ENCODE measurements at places on chromosomes 7 and 10.

GRCh38 chr7:70657571-70657970 is 474.4 kb upstream of the GALNT17 start:
- DNase-seq = no peak

- no peak for DNase-seq
Observed at GRCh38 chr7:732556-732955, 5.5 kb upstream of the PRKAR1B start.

DNA sequence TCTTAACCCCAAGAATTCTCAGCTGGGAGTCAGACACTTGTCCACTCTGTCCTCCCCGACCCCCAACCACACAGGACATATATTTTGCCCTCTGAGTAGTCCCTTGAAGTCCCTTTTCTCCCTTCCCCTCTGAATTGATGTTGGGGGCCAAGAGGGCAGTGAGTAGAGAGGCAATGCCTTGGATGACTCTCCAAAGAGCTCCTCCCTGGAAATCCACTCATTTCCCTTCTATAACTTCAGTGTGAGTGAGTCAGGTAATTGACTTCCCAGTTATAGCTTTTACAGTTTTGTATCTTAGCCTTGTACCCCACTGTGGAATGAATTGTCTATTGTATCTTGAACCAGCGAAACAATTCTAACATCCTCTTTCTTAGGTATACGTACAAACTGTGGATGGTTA is 9.2 kb upstream of the ODAD2 start:
- no peak for DNase-seq

DNA sequence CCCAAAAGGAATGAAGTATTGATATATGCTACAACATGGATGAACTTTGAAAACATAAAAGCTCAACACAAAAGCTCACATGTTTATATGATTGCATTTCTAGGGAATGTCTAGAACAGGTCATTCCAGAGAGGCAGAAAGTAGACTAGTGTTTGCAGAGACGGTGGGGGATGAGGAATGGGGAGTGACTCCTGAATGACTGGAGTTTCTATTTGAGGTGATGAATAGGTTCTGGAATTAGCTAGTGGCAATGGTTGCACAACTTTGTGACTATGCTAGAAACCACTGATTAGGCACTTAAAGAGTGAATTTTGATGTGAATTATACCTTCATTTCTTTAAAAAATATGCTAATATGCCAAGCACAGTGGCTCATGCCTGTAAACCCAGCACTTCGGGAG is 6.9 kb downstream of the KPNA7 start:
- peak; percentile 13 for DNase-seq

GRCh38 chr7:93051660-93052059 is 66.1 kb downstream of the SAMD9 start:
- no peak for DNase-seq

DNA sequence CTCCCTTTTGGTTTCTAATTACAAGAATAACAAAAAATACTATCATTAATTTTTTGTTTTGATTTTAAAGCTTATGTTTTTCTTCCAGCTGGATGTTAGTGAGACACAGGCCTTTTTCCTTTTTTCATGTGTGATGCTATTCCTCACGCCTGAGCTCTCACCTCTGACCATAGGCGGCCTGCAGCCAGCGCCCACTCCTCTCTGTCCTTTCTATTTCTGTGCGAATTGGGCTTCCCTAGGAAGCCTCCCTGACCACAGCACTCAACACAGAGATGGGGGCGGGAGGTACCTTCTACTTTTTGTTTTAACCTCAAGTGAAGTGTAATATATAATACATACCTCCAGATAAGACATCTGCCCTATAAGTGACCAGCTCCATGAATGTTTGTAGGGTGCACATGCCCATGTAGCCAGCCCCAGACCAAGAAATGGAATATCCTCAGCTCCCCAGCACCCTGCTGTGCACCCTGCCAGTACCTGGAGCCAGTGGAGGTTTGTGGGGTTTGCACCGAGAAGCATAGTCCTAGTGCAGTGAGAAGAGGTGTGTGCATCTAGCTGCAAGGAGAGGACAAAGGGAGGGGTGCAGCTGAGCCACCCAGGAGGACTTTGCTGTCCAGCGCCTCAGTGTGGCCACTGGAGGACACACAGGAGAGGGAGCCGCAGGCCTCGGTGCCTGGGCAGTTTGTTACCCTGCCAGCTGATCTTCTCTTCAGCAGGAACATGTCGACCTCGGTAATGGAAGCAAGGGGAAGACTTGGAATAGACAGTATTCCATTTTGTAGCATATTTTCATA is 38.5 kb downstream of the BNIP3 start:
- no peak for DNase-seq

GRCh38 chr7:153891990-153892389 is 160.2 kb upstream of the DPP6 start:
- no peak for DNase-seq

- peak; percentile 72 for DNase-seq
Observed at GRCh38 chr7:31948029-31948428, 122.2 kb downstream of the PDE1C start.

DNA sequence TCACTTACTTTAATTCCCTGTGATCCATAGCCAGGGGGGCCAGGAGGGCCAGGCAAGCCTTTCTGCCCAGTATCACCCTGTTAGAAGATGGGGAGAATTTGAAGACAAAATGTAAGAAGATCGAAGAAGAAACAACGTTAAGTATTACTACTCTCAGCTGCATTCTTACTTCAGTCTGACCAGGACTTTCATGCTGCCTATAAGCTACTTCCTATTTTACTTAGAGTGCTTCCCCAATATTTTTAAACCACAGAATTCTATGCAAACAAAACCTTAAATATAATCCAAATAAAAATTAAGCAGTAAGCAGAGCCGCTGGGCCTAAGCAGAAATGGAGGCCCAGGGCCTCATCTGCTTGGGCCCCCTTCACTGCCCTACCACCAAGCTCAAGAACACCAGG is 117.8 kb downstream of the COL28A1 start:
- no peak for DNase-seq

GRCh38 chr10:69051303-69051702 is 36.6 kb upstream of the SRGN start:
- no peak for DNase-seq

GRCh38 chr7:158492367-158492764 is 95.3 kb downstream of the PTPRN2 start:
- no peak for DNase-seq

DNA sequence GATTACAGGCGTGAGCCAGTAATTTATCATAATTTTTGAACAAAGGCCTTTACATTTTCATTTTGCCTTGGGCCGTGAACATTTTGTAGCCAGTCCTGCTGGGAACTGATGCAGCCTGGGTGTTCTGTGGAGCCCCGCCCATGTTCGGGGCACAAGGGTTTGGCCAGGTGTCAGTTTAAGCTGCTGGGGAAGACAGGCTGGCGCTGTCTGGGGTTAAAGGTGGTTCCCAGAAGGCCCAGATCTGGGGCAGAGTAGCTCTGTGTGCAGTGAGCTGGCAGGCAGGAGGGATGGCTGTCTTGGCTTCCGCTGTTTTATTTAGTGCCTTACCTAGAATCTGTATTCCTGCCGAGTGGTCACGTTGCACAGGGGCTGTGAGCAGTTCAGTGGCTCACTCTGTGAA is 50.2 kb downstream of the DOCK1 start:
- DNase-seq = no peak

GRCh38 chr7:43666938-43667337 is 62.4 kb downstream of the COA1 start:
- DNase-seq = no peak

GRCh38 chr7:101104193-101104713 is 19.0 kb downstream of the TRIM56 start:
- no peak for DNase-seq

GRCh38 chr7:124489082-124489819 is 276.3 kb downstream of the GPR37 start:
- DNase-seq = no peak

DNA sequence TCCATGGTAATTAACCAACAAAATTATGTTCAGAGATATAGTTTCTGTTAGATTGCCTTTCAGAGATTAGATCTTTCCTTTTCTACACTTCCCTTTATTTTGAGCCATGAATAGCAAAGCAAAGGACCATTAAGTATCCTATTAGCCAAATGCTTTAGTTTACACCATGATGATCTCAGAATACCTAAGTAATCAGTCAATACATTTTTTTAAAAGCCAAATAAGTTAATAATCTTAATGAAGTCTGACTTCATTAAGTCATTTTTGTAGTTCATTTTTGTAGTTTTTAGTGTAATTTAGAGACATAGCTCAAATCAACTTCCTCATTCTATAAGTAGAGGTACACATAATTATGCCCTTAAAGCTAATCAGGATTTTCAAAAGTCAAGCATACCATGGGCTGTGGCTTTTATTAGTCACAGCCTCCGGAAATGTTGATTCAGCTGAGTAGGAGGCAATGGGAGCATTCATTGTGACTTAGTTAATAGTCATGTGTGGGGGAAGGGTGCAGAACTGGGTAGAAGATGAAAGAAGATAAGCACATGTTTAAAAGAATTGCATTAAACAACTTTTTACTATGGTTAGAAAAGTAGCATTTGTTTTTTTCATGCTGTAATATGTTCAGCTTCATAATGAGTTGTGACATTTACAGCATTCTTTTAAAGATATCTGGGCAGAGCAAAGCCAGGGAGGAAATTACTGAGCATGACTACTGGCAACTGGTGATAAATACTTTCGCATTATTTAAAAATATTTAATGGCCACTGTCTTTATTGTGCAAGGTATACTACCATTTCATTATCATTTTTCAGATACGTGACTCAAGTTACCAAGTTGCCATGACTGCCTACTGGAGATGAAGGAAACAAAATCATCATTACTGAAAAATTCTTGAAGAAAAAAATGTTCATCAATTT is 57.3 kb upstream of the CCDC71L start:
- peak; percentile 98 for DNase-seq

- no peak for DNase-seq
Observed at GRCh38 chr10:29537799-29538198, 97.0 kb downstream of the SVIL start.

DNA sequence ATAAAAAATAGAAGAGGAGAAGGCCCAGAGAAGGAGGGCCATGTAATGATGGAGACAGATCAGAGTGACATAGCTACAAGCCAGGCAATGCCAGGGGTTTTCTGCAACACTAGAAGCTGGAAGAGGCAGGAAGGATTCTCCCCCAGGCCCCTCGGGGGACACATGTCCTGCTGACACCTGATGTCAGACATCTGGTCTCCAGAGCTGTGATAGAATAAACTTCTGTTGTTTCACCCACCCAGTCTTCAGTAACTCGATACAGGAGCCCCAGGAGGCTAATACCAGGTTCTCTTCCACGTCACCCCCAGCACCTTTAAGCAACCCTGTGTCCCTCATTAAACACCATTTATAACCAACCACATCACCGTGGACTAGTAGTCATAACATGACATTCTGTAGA is 94.9 kb downstream of the TMEM130 start:
- no peak for DNase-seq

GRCh38 chr10:23834091-23834490 is 374.8 kb upstream of the KIAA1217 start:
- no peak for DNase-seq

DNA sequence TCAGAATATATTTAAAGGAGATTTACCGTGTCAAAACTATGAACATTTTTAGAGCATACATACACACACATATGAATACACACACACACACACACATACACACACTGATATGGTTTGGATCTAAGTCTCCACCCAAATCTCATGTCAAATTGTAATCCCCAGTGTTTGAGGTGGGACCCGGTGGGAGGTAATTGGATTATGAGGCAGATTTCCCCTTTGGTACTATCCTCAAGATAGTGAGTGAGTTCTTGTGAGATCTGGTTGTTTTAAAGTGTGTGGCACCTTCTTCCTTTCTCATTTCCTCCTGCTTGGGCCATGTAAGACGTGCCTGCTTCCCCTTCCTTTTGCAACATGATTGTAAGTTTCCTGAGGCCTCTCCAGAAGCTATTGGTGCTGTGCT is 515.0 kb upstream of the ZMIZ1 start:
- DNase-seq = no peak

GRCh38 chr10:100655760-100656421 is 89.5 kb upstream of the PAX2 start:
- no peak for DNase-seq

DNA sequence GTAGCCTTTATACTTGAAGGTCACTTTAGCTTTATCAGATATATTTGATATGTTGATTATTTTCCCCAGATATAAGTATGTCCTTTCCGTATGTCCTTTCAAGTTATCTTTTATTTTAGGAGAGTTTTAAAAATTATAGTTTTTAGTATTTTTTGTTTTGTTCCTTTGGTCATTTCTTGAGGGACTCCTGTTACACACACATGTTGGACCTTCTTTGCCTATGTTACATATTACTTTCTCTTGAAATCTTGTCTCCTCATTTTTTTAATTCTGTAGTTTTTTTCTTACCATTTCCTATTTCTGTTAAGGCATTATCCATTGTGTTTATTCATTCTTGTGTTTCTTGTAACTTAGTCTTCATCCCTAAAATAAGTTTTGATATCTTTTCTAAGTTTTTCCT is 23.9 kb downstream of the GLCCI1 start:
- DNase-seq = no peak

GRCh38 chr7:142960955-142961512 is 1.1 kb downstream of the KEL start:
- no peak for DNase-seq

- DNase-seq = no peak
Observed at GRCh38 chr7:55180963-55181542, 162.2 kb downstream of the EGFR start.

DNA sequence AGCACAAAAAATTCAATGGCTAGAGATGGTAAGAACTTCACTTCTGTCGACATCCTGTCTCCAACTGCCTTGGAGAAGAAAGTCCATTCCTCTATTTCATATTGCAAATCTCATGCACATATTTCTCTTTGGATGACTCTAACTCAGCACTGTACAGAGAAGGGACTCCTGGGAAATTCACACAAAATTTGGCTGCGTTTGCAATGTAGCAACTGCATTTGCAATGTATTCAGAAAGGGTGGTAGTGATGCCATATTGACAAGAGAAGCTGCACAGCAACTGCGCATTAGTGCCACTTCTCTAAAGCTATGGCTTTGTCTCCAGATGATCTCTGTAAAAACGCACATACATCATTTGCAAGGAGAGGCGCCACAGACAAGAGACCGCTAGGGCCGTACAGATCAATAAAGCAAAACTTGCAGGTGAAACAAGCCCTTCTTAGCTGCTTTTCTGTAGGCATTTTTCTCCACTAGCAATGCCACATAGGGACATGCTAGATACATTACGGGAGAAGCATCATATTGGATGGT is 389.5 kb downstream of the TCERG1L start:
- no peak for DNase-seq

GRCh38 chr7:47508389-47509380 is 73.2 kb downstream of the TNS3 start:
- DNase-seq = no peak

- peak; percentile 31 for DNase-seq
Observed at GRCh38 chr10:124296121-124296812, 122.5 kb downstream of the OAT start.

- DNase-seq = peak; percentile 61
Observed at GRCh38 chr10:67609996-67610793, 85.8 kb downstream of the CTNNA3 start.

GRCh38 chr7:93958216-93958615 is 36.7 kb downstream of the GNG11 start:
- DNase-seq = no peak

DNA sequence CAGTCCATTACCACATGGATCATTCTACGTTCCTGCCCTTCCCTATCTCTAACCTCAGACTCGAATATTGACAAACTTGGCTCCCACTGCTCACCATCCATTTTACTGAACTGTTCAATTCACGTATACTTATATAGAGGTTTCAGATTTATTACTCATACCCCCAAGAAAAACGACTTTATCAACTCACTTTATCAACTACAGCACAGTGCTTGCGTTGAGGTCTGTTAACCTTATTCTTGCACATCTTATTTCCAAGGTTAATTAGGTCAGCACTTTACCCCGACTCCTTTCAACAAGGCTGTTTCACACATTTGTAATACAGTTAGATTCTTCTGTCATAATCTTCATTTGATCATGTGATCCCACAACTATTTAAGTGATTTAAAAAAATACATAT is 162.3 kb upstream of the AHR start:
- no peak for DNase-seq

All from fibroblast of skin of left biceps (primary cell).